Dermis blood vessel endothelial cell (primary cell): ENCODE measurements at places on chromosomes 7 and 10. TPM values are rescaled to one million over a fixed set of nuclear protein-coding genes. Genes with fewer than 3 reads are reported as not detected.

Gene ADAM8
- 0.14 and 0.68 TPM in 2 replicates for total RNA-seq

Gene ADRB1
- total RNA-seq: 19.0 and 22.0 TPM in 2 replicates

Gene NEURL1
- 0.19 TPM in 1 of 2 replicates, not detected in the other for total RNA-seq

Gene VWA2
- total RNA-seq: not detected in 2 replicates

Gene GHRHR
- 0.09 TPM in 1 of 2 replicates, not detected in the other for total RNA-seq

Gene GPR85
- 0.42 and 0.85 TPM in 2 replicates for total RNA-seq

Gene LIPK
- total RNA-seq: not detected in 2 replicates

Gene EFCAB10
- not detected in 2 replicates for total RNA-seq

Gene ZNF117
- 4.8 TPM in 2 replicates for total RNA-seq

Gene PON3
- 0.85 and 0.93 TPM in 2 replicates for total RNA-seq

Gene INHBA
- 0.60 and 1.0 TPM in 2 replicates for total RNA-seq

Gene ATG9B
- total RNA-seq: 0.28 TPM in 1 of 2 replicates, not detected in the other

Gene CPN1
- total RNA-seq: not detected in 2 replicates

Gene LCOR
- total RNA-seq: 14.8 and 23.8 TPM in 2 replicates

Gene AASS
- total RNA-seq: 39.7 and 44.5 TPM in 2 replicates

Gene TDRD1
- under 0.01 TPM in 2 replicates for total RNA-seq

Gene STRIP2
- total RNA-seq: 2.7 and 6.1 TPM in 2 replicates

Gene GCK
- 0.23 TPM in 1 of 2 replicates, not detected in the other for total RNA-seq

Gene TAS2R5
- total RNA-seq: 0.47 and 0.68 TPM in 2 replicates

Gene DENND11
- total RNA-seq: 65.4 and 76.9 TPM in 2 replicates

Gene PON1
- total RNA-seq: not detected in 2 replicates

Gene C10orf67
- total RNA-seq: not detected in 2 replicates

Gene CYP2E1
- total RNA-seq: 0.17 and 0.23 TPM in 2 replicates

Gene OR2A12
- total RNA-seq: not detected in 2 replicates

Gene LRGUK
- 0.05 and 0.17 TPM in 2 replicates for total RNA-seq

Gene PDZD7
- total RNA-seq: 0.34 and 0.88 TPM in 2 replicates

Gene MRLN
- not detected in 2 replicates for total RNA-seq

Gene HK1
- total RNA-seq: 110 and 142 TPM in 2 replicates

Gene NME8
- not detected in 2 replicates for total RNA-seq

Gene ACTL6B
- total RNA-seq: not detected in 2 replicates
